D721Med (cell line): ENCODE measurements at places on chromosomes 2 and 18.
A peak's percentile ranks its signal among the peaks of the same experiment; 100 is the strongest.

DNA sequence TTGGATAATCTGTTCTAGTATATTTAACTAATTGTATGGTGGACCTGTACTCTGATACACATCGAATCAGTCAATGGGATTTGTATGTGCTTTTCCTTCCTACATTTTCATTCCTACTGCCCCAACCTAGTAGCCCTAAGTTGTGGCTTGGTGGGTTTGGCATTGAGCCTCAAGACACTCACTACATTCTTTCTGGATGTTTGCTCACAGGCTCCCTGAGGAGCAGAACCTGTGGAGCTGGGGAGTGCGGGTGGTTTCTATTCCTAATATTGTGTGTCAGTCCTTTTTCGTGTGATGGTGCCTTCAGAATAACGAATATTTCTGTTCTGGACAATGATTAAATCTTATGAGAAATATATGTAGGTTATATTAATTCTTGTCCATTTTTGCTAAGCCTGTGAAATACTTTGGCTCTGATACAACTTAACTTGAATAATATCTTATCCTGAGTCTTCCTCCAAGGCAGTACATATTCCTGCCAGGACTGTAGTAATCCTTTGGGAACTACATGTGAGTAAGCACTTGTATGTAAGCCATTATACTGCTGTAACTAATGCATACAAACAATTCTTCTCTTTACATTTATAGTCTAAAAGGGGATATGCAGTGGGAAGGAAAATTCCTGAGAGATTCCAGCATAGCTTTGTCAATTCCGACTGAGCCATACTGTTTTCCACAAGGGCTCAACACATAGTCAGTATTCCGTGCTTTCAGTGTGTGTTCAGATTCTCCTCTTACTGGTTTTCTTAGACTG is 150.6 kb downstream of the AGPS start:
- no peak for DNase-seq

DNA sequence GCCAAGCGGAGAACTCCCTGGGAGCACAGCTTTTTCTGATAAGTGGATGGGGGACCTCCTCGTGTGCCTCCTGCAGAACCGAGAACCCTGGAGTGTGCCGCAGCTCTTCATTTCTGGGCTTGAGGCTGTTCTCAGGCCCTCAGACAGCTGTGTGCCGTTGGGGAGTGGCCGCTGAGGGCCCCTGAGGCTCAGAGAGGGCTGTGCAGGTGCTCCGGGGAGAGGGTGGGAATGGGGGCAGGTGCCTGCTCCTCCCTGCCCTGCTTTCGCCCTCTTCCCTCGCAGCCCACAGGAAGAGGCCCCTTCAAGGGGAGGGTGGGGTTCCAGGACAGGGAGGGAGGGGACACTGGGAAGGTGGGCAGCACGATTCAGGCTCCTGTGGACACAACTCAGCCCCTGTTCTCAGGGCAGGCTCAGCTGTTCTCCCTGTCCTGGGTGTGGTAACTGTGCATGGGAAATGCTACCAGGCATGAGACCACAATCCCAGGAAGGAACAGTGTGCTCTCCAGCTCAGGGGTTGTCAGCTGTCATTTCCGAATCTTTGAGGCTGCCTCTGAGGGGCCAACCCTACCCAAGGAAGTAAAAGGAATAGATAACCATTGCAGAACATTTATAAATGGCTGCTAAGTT is 11.3 kb downstream of the LCT start:
- DNase-seq = no peak

- DNase-seq = no peak
Observed at GRCh38 chr2:36409935-36410334, 54.4 kb downstream of the CRIM1 start.

DNA sequence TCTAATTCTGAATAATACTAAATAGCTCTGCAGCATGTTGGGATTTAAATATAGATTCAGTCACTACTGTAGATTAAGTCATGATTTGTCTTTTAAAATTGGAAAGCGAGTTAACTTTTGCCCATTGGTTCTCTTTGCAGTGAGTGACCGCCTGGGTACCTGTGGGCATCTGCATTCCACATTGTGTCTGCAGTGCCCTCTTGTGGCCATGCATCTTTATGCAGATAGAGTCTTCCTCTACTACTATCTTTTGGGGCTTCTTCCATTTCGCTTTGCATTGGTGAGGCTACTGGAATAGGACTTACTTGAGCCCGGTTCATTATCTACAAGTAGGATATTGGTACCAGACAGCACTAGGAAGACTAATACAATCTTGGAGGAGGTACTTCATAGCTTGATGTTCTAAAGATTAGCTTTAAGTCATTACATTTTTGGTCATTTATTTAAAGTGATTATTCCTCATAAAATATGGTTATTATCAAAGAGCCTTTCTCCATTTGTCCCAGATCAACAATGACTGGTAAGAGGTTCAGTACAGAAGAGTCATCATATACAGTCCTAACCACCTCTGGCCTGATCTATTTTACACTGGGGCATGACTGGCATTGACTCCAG is 203.0 kb downstream of the SOCS6 start:
- DNase-seq = peak; percentile 48

DNA sequence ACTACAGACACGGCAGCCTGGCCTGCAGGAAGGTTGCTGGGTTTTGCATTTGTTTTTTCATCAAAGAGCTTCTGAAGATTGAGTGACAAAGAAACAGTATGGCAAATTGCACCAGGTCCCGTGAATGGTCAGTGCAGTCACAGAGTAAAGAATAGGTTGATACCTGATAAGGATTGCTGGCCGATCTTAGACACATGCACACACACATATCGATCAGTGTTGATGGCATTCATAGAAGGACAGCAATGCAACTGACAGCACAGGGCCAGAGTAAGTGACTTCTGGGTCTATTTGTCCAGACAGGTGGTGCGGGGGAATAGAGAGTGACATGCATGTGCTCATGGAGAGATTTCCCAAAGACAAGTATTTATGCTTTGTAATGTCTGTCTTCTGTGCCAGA is 42.8 kb downstream of the NRP2 start:
- DNase-seq = no peak

DNA sequence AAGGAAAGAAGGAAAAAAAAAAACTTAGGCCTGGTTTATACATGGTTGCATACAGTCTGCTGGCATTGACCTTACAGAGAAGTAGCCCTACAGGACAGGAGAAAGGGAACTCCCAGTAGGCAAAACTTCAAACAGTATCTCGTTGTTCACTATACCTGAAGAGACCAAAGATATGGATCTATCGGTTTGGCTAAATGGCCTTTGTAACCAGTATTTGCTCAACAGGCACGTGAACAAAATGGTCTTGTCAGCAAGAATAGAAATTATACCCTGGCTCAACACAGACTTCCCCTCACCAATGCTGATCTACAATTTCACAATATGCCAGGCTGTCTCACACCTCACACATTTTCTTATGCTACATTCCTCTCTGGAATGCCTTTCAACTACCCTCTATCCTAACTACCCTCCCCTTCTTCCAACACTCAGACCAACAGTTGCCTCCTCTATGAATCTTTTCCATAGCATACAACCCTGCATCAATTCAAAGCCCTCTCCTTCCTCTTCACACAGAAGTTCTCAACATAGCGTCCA is 13.7 kb downstream of the HYCC2 start:
- DNase-seq = no peak

DNA sequence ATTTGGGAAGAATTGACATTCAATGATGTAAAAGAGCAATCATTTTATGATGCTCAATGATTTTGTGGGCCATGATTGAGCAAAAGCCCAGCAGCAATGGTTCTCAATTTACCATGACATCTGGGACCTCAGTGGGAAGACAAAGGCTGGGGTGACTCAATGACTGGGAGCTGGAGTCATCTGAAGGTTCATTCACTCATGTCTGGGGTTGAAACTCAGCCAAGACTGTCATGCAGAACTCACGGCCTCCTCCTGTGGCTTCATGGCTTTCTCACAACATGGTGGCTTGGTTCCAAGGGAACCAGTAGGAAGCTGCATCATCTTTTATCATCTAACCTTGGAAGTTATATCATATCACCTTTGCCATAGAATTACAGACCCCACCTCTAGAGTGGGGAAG is 45.1 kb upstream of the CD226 start:
- DNase-seq = no peak

DNA sequence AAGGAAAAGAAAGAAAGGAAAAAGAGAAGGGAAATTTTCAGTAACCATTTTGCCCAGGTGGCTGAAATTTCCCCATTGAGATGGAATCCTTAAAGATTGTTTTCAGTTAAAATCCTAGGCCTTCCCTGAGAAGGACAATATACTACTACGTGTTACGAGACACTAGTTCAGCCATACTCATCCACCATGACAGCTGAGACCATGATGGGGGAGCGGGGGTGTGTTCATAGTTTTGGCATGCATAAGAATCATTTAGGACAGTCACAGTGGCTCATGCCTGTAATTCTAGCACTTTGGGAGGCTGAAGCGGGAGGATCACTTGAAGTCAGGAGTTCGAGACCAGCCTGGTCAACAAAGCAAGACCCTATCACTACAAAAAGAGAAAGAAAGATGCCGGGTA is 28.0 kb downstream of the PLA2R1 start:
- no peak for DNase-seq

- DNase-seq = peak; percentile 49
Observed at GRCh38 chr18:62716619-62717168, 1.4 kb downstream of the PHLPP1 start.

GRCh38 chr2:19078709-19079108 is 279.7 kb downstream of the OSR1 start:
- DNase-seq = no peak

- no peak for DNase-seq
Observed at GRCh38 chr2:85525567-85525966, 13.4 kb upstream of the MAT2A start.
